Smooth muscle cell of the umbilical artery (primary cell): ENCODE measurements at places on chromosomes 11 and 22. TPM values are rescaled to one million over a fixed set of nuclear protein-coding genes. Genes with fewer than 3 reads are reported as not detected.

The OR5D14 gene
- total RNA-seq, result not detected in 2 replicates

The KCNJ5 gene
- not detected in 2 replicates for total RNA-seq

The C11orf87 gene
- under 0.01 and 0.23 TPM in 2 replicates for total RNA-seq

The OR52H1 gene
- 0.30 and 0.42 TPM in 2 replicates for total RNA-seq

The CNGA4 gene
- 0.09 TPM in 1 of 2 replicates, not detected in the other for total RNA-seq

The GP1BB gene
- total RNA-seq, result 1.8 and 2.1 TPM in 2 replicates
